ENCODE measurements at places on chromosomes 4 and X.

DNA sequence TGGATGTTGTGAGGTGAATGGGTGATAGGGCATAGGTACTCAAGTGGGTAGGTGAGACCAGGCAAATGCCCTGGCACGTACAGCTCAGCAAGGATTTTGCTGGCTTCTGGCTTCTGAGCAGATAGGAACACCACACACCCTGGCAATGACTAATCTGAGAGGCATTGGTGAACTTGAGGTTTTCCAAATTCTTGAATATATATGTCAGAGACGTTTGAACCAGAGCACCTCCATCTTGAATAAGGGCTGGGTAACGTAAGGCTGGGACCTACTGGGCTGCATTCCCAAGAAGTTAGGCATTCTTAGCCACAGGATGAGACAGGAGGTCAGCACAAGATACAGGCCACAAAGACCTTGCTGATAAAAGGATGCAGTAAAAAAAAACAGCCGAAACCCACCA is 204.5 kb downstream of the NLGN4X start:
- DNase-seq = no peak

GRCh38 chr4:71680706-71681105 is 103.2 kb downstream of the GC start:
- no peak for DNase-seq

DNA sequence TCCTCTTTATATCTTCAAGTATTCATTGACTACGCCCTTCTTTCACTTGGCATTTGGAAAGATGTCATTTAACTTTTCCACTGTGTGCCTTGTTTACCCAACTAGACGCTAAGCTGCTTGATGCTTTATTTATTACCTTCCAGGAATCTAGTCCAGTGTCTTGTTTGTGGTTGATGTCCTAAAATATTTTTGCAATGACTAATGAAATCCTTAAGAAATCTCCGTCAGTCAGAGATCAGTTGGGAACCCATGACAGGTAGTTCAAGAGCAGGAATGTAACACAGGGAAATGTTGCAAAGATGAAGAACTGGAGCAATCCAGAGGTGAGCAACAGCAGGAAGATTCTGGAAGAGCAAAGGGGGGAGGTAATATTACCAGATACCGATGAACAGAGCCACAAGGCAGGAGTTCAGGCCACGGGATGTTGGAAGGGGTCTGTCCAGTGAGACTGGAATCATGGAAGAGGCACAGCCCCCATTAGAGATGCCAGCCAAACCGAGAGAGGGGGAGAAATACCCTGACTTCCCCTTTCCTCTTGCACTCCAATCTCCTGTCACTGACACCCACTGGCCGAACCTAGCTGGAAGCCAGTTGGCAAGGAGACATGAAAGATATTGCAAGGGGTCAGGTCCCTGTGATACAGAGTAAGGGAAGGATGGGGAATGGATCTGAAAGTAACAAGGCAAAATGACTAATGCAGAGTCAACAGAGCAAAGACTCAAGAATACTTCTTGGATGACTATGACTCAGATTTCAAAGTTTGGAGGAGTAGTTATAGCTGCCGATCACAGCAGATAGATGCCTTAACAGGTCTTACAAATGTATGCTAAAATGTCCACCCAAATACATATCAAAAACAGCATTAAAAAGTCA is 62.7 kb upstream of the PHKA2 start:
- DNase-seq = no peak

GRCh38 chr4:78219825-78220224 is 162.7 kb downstream of the FRAS1 start:
- no peak for DNase-seq

GRCh38 chr4:80585542-80585941 is 250.0 kb downstream of the CFAP299 start:
- no peak for DNase-seq

GRCh38 chr4:26081795-26082498 is 167.9 kb downstream of the SMIM20 start:
- no peak for DNase-seq

DNA sequence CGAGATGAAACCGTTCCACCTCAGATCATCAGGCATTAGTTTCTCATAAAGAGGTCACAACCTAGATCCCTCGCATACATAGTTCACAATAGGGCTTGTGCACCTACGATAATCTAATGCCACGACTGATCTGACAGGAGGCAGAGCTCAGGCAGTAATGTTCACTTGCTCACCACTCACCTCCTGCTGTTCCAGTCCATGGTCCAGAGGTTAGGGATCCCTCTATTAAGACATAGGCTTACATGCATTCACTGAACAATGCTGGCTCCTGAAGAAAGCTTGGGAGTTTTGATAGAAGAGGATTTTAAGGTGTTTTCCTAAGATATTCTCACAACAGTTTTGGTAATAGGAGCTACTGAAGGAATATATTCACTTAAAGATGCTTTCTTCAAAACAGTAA is 236.1 kb upstream of the FTHL17 start:
- no peak for DNase-seq

DNA sequence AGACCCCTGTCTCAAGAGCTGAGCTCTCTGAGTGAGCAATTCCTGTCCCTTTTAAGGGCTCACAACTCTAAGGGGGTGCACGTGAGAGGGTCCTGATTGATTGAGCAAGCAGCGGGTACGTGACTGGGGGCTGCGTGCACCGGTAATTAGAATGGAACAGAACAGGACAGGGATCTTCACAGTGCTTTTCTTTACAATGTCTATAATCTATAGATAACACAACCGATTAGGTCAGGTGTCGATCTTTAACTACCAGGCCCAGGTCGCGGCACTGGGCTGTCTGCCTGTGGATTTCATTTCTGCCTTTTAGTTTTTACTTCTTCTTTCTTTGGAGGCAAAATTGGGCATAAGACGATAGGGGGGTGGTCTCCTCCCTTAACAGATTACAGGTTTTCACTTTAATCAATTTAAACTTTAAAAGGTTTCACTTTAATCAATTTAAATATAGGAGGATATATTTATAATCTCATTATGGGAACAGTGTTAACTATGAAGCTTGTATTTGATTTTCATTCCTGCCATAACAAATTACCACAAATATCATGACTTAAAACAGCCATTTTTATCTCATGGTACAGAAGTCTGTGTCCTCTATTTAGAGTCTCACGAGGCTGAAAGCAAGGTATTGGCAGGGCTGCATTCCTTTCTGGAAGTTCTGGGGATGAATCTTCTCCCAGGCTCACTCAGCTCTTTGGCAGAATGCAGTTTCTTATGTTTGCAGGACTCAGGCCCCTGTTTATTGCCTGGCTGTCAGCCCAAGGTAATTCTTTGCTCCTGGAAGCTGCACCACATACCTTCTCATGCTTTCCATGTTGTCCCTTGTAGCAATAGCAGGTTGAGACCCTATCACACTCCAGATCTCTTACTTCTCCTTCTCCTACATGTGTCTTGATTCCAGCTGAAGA is 5.2 kb downstream of the SPATA4 start:
- no peak for DNase-seq

GRCh38 chr4:99845708-99846469 is 29.3 kb downstream of the DAPP1 start:
- no peak for DNase-seq

- DNase-seq = no peak
Measured at GRCh38 chrX:128800138-128800537, 723.2 kb downstream of the SMARCA1 start.

- no peak for DNase-seq
Measured at GRCh38 chrX:151763711-151764110, 29.2 kb downstream of the CNGA2 start.

- DNase-seq = no peak
Measured at GRCh38 chrX:108177351-108178142, 86.0 kb downstream of the ATG4A start.

- no peak for DNase-seq
Measured at GRCh38 chr4:98689507-98690174, 31.2 kb upstream of the TSPAN5 start.

DNA sequence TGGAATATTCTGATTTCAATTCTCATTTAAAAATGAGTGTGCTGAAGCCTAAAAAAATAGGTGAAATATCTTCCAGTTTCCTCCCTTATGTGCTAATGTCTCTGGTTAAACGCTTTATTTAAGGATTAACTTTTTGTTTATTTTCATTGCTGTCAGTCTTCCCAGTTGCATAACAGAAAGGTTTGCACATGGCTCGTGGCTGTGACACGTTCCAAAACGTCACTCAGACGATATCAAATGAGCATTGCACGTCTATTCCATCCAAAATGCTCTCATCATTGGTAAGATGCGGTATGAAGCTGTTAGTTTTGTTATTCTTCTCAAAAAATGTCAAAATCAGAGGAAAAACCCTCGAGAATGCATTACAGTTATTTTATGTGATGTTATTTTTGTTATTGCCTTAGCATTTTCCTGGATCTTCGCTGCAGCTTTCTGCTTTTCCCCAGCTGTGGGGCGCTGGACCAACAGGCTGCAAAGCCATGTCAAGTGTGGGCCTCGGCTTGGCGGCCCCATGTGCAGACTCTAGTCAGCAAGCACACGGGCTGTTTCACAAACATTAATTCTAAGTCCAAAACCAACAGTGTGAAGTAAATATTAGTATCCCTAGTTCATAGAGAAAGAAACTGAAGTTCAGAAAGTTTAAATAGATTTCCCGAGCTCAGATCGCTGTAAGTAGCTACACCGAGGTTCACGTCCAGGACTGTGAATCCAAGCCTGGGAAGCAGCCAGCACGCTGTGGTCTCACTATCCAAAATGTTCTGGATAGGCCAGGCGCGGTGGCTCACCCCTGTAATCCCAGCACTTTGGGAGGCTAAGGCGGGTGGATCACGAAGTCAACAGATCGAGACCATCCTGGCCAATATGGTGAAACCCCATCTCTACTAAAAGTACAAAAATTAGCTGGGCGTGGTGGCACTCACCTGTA is 793.4 kb upstream of the FRG1 start:
- no peak for DNase-seq

DNA sequence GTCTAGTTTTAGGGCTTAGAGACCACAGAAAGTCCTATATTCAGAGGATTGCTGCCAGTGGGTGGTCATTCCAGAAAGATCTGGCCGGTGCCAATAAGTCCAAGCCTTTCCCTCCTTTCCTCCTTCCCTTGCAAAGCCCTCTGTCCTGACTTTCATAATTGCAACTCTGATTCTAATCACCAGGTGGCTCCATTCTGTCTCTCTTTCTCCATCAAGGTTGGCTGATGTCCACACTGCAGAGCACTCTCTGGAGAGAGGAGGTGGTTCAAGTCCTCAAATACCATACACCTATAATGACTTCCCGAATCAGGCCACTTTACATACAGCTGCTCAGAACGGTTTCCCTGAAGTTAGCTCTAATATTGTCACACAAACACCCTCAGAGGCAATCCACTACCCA is 22.4 kb upstream of the ARMCX4 start:
- no peak for DNase-seq

- DNase-seq = no peak
Measured at GRCh38 chrX:87626996-87627395, 109.4 kb downstream of the KLHL4 start.

DNA sequence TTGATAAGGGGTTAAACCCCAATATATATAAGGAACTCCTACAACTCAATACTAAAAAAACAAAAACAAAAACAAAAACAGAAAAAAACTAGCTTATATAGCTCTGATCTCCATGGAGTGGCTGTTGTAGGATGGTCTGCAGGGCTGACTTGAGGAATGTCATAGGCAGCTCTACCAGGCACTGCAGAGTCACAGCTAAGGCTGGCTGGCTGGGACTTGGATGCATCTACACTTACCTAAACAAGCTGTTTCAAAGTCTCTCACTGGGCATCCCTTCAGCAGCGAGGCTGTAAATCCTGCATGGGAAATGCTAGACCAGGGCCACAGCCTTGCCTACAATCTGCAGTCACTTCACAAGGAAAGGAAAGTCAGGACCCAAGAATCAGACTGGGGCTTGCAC is 61.3 kb downstream of the HOPX start:
- DNase-seq = no peak

DNA sequence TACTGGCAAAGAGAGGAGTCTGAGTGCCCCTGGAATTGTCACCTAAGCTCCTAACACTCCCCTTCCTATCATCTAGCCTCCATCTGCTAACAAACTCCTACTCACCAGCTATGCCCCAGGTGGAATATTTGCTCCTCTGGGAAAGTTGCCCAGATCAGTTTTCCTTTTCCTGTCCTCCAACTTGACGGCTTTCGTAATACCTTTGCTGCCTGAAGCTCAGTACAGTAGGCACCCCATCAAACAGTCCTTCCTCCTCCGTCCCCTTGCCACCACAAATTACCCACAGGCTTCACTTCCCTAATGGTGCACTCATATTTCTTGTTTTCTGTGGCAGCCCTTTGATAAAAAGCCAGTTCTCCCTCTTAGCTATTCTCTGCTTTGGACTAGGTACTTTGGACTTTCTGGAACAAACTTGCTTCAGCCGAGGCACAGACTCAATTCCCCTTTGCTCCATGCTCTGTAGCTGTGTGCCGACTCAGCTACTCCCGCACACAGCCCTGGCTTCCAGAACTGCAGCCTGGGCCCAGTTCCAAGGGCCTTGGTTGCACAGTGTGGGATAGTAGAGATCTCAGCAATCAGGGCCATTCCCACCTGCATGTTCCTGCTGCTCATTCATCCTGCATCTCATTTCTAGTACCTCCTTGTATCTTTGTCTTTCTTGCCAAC is 605.1 kb downstream of the BCOR start:
- no peak for DNase-seq

GRCh38 chr4:127370604-127371003 is 262.2 kb upstream of the INTU start:
- DNase-seq = no peak

DNA sequence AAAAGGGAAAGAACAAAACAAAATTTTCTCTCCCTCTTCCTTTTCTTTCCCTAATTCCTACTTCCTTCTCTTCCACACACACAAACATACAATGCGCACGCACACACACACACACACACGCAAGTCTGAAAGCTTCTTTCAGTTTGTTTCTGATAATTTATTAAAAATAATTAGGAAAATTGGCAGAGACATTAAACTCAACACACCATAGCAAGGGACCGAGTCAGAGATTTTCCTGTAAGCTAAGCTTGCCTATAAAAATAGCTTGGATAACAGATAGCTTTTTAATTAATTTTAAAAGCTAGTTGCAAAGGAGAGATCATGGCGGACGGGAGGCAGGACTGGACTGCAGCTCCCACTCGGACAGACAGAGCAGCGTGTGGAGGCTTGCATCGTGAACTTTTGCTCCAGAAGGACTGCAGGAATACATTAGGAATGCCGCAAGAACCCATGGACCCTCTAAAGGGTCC is 92.6 kb upstream of the MAPK10 start:
- no peak for DNase-seq

- DNase-seq = no peak
Measured at GRCh38 chr4:145498430-145498829, 16.8 kb downstream of the SMAD1 start.

DNA sequence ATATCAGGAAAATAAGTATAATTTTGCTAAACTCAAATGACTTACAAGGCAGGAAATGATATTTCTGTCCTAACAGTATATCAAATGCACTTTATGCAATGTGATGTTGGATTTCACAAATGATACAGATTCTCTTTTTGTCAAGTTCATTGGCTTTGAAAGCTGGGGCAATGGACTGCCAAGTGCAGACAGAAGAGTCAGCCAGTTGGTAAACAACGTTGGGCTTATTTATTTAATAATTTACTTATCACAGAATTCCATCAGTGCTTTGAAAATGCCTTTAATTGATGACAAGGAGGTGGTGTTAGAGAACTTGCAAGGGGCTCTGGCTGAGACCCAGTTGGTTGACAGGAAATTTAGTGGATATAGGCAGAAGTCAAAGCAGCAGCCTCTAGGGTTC is 79.9 kb upstream of the ADGRG2 start:
- no peak for DNase-seq

- no peak for DNase-seq
Measured at GRCh38 chrX:23752740-23753415, 9.8 kb upstream of the ACOT9 start.
